ENCODE measurements at places on chromosomes 7 and 10. TPM values are rescaled to one million over a fixed set of nuclear protein-coding genes. Genes with fewer than 3 reads are reported as not detected.
A peak's percentile ranks its signal among the peaks of the same experiment; 100 is the strongest.

DNA sequence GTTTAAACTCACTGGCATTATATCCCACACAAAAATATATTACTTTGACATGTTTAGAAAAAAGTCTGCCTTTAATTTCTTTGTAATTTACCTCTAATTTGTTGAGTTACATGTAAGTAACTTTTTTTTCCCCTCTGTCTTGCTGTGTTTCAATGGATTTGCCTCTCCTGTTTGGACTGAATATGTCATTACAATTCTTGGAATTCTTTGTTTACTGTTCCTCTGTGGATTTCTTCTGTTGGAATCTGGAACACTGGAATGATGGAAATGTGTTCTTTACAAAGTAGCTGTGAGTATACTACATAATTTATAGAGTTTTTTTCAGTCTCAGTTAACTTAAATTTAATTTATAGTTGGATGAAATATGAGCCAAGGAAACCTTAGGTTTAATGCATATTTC lies 30.4 kb downstream of the SEPTIN7 start:
- peak; percentile 8 for DNase-seq

- DNase-seq = no peak
Measured at GRCh38 chr10:97479939-97480338, 18.3 kb downstream of the MMS19 start.

- DNase-seq = no peak
Measured at GRCh38 chr7:120995654-120996053, 7.1 kb downstream of the CPED1 start.

DNA sequence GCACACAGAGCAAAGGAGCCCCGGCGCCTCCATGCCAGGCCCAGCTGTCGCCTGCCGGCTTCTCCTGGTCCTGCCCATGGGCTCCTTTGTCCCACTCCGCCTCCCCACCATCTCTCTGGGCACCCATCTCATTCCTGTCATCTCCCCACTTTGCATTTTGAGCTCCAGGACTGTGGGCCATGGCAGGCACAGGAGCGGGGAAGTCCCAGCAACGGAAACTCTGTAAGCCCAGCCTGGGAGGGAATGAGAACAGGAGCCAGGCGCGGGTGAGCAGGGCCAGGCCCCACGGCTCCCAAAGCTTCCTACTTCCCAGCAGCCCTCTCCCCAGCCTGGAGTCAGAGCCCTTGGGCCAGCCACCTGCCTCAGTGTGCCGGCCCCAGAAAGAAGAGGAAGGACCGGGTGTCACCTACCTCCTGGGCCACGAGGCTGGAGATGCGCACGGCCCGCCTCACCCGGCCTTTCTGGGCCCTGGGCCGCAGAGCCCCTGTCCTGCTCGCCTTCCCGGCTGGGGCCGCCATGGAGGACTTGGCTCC lies 23.1 kb downstream of the KCNH2 start:
- DNase-seq = no peak

- no peak for DNase-seq
Measured at GRCh38 chr10:490256-490655, 199.2 kb downstream of the DIP2C start.

GRCh38 chr10:71805776-71806703 lies 32.7 kb upstream of the VSIR start:
- DNase-seq = no peak

DNA sequence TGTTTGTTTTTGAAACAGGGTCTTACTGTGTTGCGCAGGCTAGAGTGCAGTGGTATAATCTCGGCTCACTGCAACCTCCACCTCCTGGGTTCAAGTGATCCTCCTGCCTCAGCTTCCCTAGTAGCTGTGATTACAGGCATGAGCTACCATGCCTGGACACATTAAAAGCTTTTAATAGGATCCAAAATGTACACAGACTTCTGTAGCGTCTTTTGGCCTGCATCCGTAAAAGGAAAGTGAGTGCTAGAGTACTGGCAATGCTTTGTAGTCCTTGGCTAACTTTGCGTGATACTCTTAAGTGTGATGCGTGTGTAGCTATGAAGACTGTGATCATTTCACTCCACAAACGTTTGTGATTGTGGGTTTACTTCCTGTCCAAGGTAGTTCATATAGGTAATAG lies 13.3 kb downstream of the ZRANB1 start:
- no peak for DNase-seq

DNA sequence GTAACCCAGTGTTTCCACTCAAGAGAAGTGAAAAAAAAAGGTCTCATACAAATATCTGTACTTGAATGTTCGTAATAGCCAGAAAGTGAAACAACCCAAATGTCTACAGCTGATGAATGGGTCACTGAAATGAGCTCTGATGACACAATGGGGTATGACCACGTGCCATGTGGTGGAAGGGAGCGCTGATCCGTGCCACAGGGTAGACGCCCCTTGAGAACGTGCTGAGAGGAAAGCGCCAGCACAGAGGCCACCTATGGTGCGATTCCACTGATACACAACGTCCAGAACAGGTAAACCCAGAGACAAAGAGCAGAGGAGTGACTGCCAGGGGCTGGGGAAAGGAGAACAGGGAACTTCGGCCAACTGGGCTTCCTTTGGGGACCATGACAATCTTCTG lies 50.3 kb downstream of the MAD1L1 start:
- no peak for DNase-seq

GRCh38 chr10:114282526-114282925 lies 43.5 kb downstream of the VWA2 start:
- DNase-seq = no peak

DNA sequence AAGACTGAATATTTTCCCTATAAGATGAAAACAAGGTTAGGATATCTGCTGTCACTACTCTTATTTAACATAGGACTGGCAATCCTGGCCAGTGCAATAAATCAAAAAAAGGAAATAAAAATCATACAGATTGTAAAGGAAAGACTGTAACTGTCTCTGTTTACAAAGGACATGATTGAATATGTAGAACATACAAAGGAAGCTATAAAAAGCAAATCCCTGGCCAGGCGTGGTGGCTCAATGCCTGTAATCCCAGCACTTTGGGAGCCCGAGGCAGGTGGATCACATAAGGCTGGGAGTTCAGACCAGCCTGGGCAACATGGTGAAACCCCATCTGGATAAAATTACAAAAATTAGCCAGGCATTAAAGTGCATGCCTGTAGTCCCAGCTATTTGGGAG lies 15.8 kb downstream of the ZNF485 start:
- DNase-seq = no peak

DNA sequence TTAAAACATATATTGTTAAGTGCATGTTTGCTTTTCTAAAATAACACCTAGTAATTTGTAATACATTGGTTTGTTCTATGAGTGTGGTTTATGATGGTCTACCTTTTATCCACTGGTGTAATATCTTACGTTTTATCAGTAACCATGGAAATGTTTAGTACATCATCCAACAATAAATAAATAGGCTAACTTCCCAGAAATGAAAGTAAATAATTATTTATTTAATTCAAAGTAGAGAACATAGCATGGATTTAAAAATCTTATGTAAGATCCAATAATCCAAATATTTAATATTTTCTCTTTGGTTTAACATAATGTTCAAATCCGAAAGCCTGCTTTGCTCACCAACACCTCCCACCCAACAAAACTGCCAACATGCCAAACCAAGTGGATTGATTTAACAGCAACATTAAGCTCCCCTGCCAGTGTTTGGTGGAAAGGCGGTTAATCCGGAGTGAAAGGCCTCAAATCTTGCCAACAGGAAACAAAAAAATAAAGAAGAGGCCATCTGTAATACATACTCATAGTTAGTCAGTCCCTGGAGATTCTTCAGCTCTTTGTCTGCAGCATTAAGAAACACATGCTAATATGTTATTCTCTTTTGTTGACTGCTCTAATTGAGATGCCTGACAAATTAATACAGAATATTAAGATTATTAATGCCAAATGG lies 897.8 kb downstream of the CNTNAP2 start:
- DNase-seq = no peak

Gene CREB5
- 2.6 TPM for polyA plus RNA-seq

Gene SHTN1
- polyA plus RNA-seq = 5.0 TPM

Gene ZNF239
- polyA plus RNA-seq = 5.8 TPM

Gene ITGB1
- polyA plus RNA-seq = 2,036 TPM

Gene OR13A1
- not detected for polyA plus RNA-seq
